Motor neuron (in vitro differentiated cells): ENCODE measurements at places on chromosomes 7 and 10. TPM values are rescaled to one million over a fixed set of nuclear protein-coding genes. Genes with fewer than 3 reads are reported as not detected.

Gene UPF2
- 25.2 and 28.6 TPM in 2 replicates for total RNA-seq

Gene NPVF
- 0.21 TPM in 1 of 2 replicates, not detected in the other for total RNA-seq

Gene MYH16
- 0.10 and 0.22 TPM in 2 replicates for total RNA-seq

Gene GPR141
- not detected in 2 replicates for total RNA-seq

Gene CREB3L2
- total RNA-seq = 7.0 and 7.3 TPM in 2 replicates

Gene ARMH3
- 6.9 and 8.0 TPM in 2 replicates for total RNA-seq

DNA sequence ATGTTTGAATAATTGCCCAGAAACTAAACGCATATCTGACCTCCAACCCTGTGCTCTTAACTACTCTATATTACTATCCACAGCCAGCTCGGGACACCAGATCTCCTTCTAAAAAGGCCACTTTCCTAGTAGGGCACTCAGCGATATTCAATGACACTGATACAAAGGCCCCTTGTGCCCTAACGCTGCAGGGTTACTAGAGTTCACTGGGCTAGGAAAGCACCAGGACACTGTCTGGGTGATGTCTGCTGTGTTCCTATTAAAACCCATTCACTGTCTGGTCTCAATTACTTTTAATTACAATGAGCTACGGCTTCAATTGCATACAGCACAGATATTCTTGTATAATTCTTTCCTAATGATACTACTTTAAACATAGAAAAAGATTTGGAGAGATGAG, 91.7 kb downstream of the SORCS1 start:
- no peak for ATAC-seq

DNA sequence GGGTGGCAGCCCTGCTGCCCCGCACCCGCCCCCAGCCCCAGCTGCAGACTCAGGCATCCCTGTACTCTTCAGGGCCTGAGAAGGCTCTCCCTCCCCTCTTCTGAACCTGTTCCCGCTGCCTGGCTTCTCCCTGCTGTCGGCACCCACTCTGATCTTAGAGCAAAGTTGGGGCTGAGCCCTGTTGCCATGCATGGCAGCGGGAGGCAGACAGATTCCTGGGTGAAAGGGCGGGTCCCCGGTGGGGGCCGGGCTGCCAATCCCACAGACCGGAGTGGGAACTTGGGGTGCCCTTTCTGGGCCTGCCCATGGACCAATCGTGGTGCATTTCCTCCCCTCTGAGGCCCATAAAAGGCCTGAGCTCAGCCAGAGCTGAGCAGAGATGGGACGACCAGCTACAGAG, 80.7 kb downstream of the SPDYE5 start:
- no peak for ATAC-seq

GRCh38 chr10:83252596-83252995, 886.7 kb upstream of the GHITM start:
- ATAC-seq = no peak

GRCh38 chr10:75137533-75138438, 26.3 kb downstream of the SAMD8 start:
- peak; percentile 86 for ATAC-seq

DNA sequence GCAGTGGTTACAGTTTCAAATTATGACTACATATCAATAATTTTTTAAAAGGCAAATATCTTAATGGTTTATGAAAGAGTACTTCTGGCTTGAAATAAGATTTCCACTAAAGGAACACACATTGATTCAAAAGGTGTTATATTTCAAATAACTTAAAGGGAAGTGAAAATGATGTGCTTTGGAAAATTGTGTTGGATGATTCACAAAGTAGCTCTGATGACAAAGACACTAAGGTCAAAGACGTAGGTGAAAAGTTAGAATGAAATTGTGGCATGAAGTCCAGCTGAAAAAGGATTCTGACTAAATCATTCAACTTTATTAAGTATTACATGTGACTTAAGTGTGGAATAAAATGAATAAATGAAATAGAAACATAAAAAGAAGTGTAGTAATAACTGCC, 20.8 kb upstream of the OR2A5 start:
- no peak for ATAC-seq

GRCh38 chr10:24483701-24484100, 240.0 kb downstream of the ARHGAP21 start:
- ATAC-seq = peak; percentile 91

- ATAC-seq = no peak
These were observed 252.3 kb downstream of the CXCL12 start for GRCh38 chr10:44132361-44133289.

GRCh38 chr7:36338256-36338655, 51.4 kb upstream of the ANLN start:
- ATAC-seq = no peak

GRCh38 chr10:99523251-99523773, 9.4 kb upstream of the NKX2-3 start:
- no peak for ATAC-seq

DNA sequence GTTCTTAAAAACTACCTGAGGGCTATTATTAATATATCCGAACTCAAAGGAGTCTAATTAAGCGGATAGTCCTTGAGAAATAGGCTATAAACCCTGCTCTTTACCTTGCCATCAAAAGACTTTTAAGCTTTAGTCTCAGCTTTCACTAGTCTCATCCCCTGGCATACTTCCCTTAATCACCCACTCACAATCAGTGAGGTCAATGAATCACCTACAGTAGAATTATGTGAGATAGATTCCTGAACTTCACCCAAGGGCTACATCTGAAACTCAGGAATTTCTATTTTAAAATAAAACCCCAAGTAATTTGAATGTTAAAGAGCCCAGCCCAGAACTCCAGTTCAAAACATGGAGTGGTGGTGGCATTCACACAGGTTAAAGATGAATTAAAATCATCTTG, 108.7 kb downstream of the ETV1 start:
- peak; percentile 42 for ATAC-seq

DNA sequence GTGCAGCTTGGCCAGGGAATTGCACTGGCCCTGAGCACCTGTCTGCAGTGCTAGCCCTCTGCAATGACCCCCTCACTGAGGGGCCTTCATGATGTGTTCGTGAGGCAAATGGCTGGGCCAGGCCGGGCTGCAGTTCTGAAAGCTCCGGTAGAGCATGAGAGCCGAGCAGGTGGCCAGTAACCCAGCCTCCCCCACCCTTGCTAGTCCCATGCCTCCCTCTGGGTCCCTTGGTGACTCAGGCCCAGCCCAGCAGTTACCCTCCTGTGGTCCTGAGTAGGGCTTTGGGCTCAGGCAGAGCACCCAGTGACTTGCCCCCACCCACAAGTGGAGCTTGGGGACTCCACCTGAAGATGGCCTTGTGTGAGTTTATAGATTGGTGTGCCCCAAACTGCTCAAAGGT, 16.1 kb upstream of the CSGALNACT2 start:
- no peak for ATAC-seq

DNA sequence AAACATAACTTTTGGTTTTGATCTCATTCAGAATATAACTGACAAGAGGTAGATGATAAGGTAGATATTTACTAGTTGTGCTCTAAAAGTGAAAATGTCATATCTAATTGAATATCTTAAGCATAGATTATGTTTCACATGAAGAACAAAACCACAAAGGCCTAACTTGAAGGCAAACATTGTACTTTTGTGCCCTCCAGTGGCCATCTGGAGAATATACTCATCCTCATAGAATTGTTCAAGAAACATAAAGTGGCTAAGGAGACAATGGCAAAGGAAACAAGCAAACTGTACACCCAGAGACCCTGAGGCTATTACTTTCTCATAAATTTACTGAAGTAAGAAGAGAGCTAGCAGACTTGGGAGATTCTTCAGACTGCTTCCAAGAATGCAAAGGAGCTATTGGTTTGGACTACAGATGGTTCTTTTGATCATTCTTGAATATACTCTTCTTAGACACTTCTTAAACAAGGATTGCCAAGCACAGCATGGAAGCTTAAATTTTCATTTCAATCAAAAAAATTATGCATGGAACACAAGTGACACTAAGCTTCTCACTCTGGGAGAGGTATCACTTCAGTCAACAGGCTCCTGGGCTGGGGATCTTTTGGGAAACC, 98.2 kb upstream of the DKK1 start:
- ATAC-seq = peak; percentile 68

- ATAC-seq = no peak
These were observed 196.4 kb downstream of the SDHAF3 start for GRCh38 chr7:97313900-97314299.

DNA sequence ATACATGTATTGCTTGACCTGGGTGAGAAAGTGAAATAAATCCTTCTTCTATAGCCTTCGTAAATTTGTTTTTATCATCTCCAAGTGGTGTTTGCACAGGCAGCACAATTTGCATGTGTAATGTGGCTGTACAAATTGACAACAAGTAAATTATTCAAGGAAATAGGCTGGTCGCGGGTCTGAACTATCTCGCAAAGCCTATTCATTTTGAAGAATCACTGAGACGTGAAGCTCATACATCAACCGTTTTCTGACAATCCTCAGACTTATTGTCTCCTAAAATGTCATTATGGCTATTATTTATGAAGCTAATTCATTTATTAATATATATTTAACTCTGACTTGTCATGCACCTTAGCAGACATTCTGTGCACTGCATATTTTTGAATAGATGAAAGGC, 16.2 kb upstream of the FAM204A start:
- ATAC-seq = peak; percentile 61

DNA sequence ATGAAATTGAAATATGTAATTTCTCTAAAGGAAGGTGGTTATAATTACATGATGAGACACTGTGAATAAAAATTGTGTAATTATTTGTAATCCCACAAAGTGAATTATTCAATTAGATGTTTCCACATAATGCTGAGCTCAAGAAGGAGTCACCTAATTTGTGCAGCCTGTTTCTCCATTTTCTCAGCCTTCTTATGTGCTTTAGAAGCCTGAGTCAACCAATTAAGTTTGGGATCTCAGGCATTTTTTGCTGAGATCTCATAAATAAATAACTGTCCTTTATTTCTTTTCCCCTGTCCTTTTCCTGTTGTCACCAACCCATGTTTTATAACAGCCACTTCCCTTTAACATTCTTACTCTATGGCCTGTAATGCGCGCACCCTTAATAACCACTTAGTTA, 506.5 kb upstream of the SEMA3D start:
- peak; percentile 52 for ATAC-seq

DNA sequence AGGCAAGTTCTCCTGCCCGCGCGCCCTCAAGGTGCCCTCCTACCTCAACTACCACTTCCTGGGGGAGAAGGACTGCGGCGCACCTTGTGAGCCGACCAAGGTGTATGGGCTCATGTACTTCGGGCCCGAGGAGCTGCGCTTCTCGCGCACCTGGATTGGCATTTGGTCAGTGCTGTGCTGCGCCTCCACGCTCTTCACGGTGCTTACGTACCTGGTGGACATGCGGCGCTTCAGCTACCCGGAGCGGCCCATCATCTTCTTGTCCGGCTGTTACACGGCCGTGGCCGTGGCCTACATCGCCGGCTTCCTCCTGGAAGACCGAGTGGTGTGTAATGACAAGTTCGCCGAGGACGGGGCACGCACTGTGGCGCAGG, 1.4 kb downstream of the FZD1 start:
- ATAC-seq = no peak

GRCh38 chr10:25820874-25821273, 113.2 kb upstream of the MYO3A start:
- no peak for ATAC-seq

DNA sequence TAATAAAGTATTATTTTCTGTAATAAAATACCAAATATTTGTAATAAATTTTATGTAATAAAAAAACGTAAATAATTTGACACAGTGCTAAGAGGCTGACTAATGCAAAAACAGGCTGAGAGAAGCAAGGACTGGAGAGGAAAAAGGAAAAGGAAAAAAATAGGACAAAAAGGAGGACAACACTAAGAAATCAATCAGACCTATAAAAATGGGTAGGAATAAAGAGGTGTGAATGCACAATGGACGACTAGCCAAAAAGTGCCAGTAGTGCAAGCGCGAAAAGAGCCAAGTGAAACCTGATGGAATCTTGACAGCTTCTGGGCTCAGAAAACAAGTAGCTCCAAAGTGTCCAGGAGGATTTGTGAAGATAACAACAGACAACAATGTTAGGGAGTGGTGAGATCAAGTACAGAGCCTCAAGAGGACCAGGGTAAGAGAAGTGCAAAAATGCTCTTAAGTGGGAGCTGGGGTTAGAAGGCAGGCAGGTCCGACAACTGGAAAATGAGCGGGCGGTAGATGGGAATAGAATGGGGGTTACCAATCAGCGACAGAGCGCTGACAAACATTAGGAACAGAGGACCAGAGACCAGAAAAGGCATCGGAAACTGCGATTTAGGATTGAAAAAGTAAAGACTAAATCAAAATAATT, 1.2 kb downstream of the BRAF start:
- ATAC-seq = peak; percentile 15

GRCh38 chr10:17744341-17744861, 7.6 kb upstream of the TMEM236 start:
- ATAC-seq = no peak

GRCh38 chr10:63236113-63236935, 103.2 kb downstream of the NRBF2 start:
- no peak for ATAC-seq

- no peak for ATAC-seq
These were observed 110.7 kb downstream of the FRMD4A start for GRCh38 chr10:14220026-14220425.

DNA sequence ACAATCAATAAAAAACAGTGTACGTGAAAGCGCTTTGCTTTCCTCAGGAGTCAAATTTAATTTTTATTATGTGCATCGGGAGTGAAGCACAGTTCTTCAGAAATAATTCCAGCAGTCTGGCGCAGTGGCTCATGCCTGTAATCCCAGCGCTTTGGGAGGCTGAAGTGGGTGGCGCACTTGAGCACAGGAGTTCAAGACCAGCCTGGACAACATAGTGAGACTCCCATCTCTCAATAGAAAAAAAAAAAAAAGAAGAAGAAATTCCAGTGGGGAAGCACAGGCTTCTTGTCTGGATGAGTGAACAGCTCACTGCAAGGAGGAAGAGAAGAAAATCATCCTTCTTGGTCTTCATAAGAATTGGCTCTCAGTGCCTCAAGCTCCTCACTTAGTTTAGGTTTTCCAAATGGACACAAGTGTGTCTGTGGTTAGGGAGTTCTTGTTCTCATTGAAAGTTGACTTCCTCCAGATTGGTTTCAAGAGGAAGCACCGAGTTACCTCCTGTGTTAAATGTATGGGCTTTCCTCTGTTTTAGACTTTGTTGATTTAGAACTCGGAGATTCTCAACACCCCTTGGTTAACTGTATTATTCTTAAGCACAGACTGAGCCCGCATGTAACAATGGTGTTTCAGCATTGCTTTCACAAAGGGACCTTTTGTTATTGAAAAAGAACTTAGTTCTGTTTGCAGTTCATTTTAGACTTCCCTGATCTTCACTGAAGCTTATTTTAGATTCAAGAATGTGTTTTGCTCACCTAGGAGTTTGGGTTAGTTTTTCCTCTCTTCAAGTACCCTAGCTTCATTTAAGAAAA, 28.0 kb downstream of the LMTK2 start:
- no peak for ATAC-seq
